ENCODE measurements at places on chromosomes 4 and X.

DNA sequence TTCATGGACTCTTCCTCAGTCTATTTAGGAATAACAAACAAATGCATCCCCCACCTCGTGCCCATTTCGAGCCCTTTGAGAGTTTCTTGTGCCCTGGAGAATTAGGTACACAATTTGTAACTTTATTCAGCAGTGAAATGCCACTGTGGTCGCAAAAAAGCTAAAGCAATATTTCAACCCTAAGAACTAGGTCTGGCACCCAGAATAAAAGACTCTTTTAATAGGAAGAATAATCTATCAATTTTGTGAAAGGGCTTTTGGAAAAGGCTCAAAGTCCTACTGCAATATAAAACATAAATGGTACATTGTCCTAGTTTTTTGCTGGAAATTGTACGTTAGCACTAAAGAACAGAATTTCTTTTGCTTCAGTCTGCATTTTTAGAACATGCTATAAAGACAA lies 304.6 kb upstream of the TENM3 start:
- no peak for DNase-seq

DNA sequence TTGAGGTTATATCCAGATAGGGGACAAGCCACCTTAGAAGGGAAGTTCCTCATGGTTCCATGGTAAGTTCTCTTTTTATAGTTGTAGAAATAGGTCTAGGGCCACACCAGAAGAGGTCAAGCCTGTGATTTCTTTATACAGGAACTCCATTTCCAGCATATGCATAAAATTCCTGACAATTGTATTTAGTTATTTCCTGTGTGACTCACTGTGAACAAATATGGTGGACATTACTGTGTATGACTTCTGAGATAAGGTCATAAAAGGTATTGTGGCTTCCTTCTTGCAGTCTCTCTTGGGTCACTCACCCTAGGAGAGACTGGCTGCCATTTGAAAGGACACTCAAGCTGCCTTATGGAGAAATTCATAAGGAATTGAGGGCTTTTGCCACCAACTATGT lies 2.2 kb upstream of the C4orf36 start:
- no peak for DNase-seq

- DNase-seq: no peak
These were observed 230.0 kb upstream of the LNX1 start for GRCh38 chr4:53821179-53821851.

- DNase-seq: no peak
These were observed 10.4 kb upstream of the KLHL8 start for GRCh38 chr4:87230806-87231205.

- DNase-seq: no peak
These were observed 39.5 kb upstream of the STS start for GRCh38 chrX:7108030-7108429.

GRCh38 chr4:69032847-69033638 lies 63.2 kb upstream of the UGT2B7 start:
- DNase-seq: no peak

DNA sequence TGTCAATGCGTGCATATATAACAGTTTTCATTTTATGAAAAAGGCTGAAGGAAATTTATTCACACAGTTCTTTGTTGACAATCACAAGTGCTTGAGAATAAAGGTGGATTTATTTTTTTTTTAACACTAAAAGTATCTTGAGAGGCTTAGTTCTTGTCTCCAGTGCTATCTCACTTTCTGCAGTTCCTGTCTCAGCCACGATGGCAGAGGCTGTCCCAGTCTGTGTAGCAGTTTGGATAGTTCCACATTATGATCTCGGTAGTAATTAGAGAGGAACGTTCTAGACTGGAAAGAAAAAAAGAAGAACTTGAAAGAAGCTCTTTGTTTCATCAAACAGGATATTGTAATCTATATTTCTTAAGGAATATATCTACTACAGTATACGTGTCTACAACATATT lies 229.0 kb downstream of the UGT8 start:
- no peak for DNase-seq

DNA sequence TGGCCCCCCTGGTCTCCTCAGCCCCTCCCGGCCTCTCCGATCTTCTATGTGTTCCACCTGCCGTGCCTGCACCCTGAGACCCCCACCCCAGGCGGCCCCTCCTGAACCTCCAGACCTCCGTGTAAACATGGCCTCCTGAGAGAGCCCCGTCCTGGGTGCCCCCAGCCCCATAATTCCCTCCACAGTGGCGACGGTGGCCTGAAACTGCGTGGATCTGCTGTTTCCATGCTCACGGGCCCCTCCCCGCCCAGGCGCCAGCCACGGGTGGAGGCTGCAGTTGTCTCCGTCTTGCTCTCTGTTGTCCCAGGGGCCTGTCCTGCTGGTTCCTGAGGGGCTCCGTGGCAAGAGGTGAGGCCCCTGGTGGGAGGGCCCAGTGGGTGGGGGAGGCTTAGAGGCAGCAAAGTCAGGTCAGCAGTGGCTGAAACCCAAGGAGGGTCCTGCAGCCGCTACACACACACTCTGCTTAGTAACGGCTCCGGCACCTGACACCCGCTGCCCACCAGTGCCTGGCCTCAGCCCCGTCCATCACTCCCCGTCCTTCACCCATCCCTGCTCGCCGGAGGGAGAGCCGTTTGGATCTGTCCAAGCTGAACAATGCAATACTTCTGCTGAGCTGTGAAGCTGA lies 75.8 kb downstream of the FAM53A start:
- no peak for DNase-seq

- no peak for DNase-seq
These were observed 16.1 kb downstream of the PGAM4 start for GRCh38 chrX:77953302-77953701.

DNA sequence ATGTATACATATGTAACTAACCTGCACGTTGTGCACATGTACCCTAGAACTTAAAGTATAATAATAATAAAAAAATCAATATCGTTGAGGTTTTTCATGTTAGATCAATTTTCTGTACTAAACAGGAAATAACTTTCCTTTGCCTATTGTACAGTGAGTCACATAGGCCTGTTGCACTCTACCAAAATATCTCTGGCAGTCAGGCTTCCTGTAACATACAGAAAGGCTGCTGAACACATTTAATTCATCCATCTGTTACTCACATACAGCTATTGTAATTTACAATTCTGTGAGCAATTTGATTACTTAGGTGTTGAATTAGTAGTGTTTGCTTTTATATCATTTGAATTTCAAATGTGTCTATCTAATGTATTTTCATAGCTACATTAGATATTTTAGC lies 427.8 kb downstream of the TMA16 start:
- DNase-seq: no peak

- DNase-seq: no peak
These were observed 6.2 kb downstream of the RAB40A start for GRCh38 chrX:103513067-103513466.

DNA sequence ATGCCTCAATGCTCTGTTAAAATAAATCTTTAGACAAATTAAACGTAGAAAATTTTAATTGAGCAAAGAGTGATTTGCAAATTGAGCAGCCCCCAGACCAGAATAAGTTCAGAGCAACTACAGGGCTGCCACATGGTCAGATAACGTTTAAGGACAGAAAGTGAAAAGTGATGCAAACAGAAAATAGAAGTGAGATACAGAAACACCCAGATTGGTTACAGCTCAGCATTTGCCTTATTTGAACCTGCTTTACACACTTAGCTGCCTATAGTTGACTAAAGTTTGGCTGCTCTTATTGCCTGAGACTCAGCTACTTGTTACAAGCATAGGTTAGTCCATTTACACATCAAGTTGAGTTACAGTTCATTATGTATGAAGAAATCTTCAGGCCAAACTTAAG lies 1800.8 kb upstream of the PCDH10 start:
- peak; percentile 12 for DNase-seq

- no peak for DNase-seq
These were observed 56.7 kb upstream of the HUWE1 start for GRCh38 chrX:53743244-53743643.

DNA sequence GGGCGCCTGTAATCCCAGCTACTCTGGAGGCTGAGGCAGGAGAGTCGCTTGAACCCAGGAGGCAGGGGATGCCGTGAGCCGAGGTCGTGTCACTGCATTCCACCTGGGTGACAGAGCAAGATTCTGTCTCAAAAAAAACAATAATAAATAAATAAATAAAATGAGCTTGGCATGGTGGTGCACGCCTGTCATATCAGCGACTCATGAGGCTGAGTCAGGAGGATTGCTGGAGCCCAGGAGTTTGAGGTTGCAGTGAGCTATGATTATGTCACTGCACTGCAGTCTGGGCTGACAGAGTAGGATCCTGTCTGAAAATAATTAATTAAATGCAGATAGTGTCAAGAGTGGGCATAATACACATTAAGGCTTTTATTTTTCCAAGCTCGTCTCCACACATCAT lies 77.5 kb downstream of the DHRSX start:
- DNase-seq: no peak

- no peak for DNase-seq
These were observed 233.9 kb upstream of the CXXC4 start for GRCh38 chr4:104728380-104729122.

DNA sequence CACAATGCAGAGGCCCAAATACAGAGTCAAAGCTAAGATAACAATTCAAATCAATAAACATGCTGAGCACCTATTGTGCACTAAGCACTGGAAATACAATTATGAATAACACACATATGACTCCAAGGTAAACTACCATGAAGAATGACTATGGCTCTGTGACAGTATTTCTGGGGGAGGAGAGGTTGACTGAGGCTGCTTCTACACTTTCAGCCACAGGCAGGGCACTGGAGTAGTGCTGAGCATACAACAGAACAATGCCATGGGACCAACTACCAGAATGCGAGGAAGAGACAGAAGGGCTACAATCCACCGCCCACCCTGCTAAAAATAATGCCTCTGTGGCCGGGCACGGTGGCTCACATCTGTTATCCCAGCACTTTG lies 13.7 kb downstream of the TEC start:
- no peak for DNase-seq

GRCh38 chrX:78321809-78322208 lies 5.6 kb downstream of the CYSLTR1 start:
- peak; percentile 41 for DNase-seq

DNA sequence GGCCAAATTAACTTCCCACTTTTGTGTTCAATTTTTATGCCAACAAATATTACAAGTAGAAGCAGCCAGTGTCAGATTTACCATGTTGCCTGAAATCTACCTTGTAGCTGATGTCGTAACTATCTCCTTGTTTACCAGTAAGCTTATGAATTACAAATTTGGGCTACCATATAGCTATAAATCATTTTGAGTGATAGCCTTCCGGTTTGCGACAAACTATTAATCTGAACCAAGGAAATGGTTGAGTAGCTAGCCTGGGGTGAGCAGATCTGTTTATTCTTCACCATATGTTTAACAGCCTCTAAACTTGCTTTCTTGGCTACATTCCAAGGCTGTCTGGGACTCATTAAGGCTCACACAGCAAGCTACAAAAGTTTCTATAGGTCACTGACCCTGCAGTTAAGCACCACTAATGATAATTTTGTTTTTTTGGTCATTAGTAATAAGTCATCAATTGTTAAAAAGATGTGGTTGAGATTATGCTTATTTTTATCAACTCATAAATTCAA lies 218.7 kb upstream of the SPOCK3 start:
- no peak for DNase-seq

- DNase-seq: no peak
These were observed 26.2 kb upstream of the GPR173 start for GRCh38 chrX:53022381-53022780.

GRCh38 chr4:82754513-82755165 lies 44.0 kb downstream of the SCD5 start:
- DNase-seq: no peak

- DNase-seq: no peak
These were observed 103.6 kb downstream of the RTL3 start for GRCh38 chrX:78555401-78555980.

DNA sequence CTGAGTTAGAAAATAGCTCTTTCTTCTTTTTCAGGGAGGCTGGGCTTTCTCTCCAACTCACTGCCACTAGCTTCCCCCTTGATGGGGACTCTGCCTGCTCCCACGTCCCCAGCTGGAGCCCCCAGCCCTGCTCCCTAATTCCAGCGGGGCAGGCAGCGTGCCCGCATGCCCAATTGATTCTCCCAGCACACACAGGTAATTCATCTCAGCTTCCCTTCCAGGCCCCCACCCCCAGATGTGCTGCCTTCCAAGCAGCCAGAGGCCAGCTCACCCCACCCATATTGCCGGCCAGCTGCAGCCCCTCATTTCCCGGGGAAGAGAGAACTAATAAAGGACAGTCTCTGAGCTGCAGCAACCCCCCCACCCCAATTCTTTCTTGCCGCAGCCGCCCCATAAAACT lies 69.8 kb downstream of the EFNB1 start:
- DNase-seq: no peak

DNA sequence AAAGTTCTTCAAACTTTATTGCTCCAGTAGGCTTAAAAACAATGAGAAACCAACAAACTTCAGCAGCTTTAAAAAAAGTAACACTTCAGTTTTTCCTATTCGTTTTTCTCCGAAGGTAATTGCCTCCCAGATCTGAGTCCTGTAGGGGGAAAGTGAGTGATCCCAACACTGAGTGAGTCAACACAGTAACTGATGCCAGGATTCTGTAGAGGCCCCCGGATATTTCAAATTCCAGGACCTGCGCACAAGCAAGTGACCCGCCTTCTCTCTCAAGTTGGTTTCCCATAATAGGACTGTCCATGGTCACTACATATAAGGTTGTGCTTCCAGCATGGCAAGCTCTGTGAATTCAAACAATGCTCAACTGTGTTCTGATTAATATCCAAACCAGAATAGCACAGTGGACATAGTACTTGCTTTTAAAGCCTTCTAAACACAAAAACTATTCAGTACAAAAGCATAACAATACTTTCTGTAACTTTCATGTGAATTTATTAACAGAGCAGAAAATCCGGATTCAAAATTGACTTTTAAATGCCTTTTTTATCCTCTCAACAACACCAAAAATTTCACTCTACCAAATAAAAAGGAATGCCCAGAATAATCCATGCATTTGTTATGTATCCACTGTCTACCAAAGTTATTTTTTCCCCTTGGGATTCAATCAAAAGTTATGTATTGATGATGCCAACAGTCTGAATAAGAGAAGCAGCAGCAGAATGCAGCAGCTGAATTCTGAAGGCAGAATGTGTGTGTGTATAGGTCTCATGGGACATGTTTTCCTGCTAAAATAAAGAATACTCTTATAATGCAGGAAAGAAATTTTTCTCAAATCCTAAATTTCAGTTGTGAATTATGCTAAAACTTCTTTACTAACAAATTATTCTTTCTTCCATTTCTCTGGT lies at the start of gene DMD:
DMD (minus strand) TSS at position 194 of the 905 bp plus-strand sequence. CDS start 237 bp downstream, outside the sequence.
- DNase-seq: no peak

GRCh38 chr4:145289403-145290076 lies 109.2 kb upstream of the OTUD4 start:
- DNase-seq: no peak

DNA sequence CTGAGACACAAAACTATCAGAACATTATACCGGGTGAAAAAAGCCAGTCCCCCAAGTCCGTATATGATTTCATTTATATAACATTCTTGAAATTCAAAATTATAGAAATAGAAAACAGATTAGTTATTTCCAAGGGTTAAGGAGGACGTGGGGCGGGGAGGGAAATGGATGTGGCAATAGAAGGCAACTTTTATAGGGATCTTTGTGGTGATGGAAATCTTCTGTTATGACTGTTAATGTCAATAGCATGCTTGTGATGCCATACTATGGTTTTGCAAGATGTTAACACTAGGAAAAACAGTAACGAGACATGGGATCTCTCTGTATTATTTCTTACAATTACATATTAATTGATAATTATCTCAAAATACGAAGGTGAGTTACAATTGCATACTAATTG lies 96.4 kb downstream of the LNX1 start:
- DNase-seq: no peak

GRCh38 chr4:74031576-74031975 lies 6.9 kb downstream of the CXCL3 start:
- DNase-seq: no peak

Measured in GM06990 (cell line).